ENCODE measurements at places on chromosomes 1 and 21. TPM values are rescaled to one million over a fixed set of nuclear protein-coding genes. Genes with fewer than 3 reads are reported as not detected.

Gene CELA2A
- not detected for total RNA-seq

DNA sequence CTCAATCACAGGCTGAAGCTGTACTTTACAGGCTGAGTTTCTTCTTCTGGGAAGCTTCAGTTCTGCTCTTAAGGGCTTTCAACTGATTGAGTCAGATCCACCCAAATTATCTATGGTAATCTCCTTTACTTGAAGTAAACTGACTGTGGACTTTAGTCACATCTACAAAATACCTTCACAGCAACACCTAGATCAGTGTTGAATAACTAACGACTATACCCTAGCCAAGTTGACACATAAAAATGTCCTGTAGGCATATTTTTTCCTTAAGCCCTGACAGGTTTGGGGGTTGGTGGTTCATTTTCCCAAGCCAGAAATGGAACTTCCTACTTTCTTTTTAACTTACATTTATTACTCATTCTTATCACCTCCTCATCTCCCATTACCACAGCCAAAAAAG, 42.9 kb upstream of the PRKACB start:
- DNase-seq: no peak

DNA sequence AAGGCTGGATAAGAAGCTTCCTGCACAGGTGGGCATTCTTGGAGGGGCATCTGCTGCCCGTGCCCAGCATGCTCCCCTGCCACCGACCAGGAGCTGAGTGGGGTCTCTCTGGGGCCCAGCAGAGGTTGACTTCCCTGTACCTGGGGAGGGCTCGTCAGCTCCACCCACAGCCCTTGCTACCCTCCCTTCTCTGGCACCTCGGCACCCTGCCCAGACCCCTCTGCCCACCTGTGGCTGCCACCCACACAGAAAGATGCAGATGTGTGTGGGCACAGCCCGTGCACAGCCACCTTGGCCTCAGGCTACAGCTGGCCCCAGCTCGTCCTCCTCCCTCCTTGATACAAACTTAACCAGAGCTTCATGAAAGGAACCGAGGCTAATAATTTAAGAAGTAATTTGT, 241.2 kb upstream of the VAMP3 start:
- no peak for DNase-seq

Gene NHLH1
- not detected for total RNA-seq

Gene GPR25
- total RNA-seq: 0.08 TPM

Gene PDC
- not detected for total RNA-seq

- no peak for DNase-seq
These were observed 5.2 kb upstream of the DMRTB1 start for GRCh38 chr1:53454019-53454418.

- DNase-seq: no peak
These were observed 805.8 kb upstream of the ADGRL2 start for GRCh38 chr1:80994934-80995333.

DNA sequence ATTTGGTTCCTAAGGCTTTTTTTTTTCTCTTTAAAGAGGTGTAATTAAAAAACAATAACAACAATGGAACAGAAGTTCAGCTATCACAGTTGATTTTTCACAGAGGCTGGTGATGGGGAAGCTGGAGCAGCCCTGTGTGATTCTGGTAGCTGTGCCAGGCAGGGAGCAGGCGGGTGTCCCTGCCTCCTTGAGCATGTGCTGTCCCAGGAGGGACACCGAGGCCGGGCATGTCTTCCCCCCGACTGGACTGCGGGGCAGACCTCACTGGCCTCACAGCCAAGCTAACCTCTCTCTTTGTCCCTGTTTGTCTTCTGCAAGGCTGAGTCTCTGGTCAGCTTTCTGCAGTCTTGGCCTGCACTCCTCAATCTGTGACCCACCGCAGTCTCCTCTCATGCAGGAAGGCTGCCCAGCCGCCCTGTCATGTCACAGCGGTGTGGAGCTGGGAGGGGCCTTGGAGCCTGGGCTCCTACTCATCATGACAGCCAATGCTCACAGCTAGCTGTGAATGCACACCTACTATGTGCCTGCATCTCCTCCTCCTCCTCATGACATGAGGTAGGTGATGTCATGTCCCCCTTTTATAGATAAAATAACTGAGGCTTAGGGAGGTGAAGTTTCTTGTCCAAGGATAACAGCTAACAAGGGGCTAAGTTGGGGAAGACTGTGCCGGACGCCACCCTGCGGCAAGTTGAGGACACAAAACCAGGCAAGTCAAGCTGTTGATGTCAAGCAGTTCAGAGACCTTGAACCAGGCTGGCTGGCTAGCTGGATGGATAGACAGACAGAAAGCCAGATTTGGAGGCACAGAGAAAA, 10.3 kb upstream of the ACTL8 start:
- DNase-seq: no peak

Gene AGBL4
- total RNA-seq: not detected

- DNase-seq: no peak
These were observed 64.0 kb downstream of the CHD5 start for GRCh38 chr1:6116137-6116536.

DNA sequence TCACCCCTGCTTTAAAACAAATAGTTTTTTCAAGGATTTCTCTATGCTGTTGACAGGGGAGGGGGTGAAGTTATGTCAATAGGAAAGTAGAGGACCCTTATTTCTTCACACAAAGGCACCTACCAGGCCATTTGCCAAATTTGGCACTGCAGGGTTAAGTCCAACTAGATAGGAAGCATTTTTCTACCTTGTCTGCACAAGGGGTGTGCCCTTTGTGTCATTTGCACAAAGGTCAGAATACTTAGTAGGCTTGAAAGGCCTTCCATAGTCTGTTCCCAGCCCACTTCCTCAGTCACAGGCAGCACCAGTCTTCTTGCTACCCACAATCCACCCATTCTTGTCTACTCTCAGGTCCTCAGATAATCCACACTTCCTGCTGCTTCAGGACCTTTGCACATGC, 7.0 kb downstream of the TACSTD2 start:
- DNase-seq: no peak

DNA sequence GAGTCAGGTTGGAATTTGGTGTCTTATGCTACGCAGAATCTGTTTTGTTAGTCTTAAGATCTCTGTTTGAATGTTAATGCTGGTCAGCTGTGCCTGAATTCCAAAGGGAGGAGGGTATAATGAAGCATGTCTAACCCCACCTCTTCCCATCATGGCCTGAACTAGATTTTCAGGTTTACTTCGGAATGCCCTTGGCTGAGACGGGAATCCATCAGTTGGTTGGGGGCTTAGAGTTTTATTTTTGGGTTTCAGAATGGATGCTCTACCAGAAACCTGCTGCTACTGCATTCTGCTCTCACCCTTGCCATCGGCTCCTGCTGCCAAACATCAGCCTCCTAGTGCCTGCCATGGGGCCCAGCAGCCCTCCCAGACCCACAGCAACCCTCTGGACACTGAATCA, 24.1 kb upstream of the ETV3 start:
- DNase-seq: no peak

- no peak for DNase-seq
These were observed 237.6 kb downstream of the MRPL39 start for GRCh38 chr21:25369524-25370300.

DNA sequence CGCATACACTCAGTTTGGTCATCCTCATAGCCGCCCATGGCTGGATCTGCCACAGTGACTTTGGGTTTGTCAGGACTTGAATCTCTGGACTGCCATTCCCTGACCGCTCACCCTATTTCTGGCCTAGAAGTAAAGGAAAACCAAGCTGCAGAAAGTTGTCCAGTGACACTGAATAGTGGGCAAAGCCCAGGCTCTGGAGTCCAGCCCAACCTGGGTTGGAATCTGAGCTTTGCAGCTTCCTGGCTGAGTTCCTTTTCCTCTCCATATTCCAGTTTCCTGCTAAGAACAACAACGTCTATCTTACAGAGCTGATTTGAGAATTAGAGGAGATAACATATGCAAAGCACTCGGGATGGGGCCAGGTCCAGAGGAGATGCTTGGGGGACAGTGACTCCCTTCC, 15.6 kb upstream of the EIF4G3 start:
- no peak for DNase-seq

Gene DCST1
- total RNA-seq: not detected

DNA sequence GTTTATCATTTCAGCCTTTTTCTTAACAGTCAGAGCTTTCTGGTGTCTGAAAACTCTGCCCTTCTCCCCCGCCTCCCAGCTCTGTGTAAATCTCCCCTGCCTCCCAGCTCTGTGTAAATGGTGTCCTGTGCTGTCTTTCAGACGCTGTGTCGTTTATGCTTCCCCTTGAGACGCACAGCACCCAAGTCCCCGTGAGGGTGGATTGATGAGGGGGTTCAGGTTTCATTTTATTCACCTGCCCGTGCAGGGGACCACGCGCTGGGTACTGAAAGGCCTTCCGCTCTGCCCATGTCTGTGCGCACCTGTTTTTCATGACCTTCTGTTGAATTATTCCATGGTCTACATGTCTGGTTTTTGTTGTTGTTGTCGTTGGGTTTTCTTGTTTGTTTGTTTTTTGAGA, 108.2 kb upstream of the COL6A1 start:
- DNase-seq: no peak

Gene OLIG2
- not detected for total RNA-seq

Gene CFAP45
- total RNA-seq: not detected

Gene CSMD2
- total RNA-seq: 0.08 TPM

Gene GSTM4
- total RNA-seq: 42.8 TPM

DNA sequence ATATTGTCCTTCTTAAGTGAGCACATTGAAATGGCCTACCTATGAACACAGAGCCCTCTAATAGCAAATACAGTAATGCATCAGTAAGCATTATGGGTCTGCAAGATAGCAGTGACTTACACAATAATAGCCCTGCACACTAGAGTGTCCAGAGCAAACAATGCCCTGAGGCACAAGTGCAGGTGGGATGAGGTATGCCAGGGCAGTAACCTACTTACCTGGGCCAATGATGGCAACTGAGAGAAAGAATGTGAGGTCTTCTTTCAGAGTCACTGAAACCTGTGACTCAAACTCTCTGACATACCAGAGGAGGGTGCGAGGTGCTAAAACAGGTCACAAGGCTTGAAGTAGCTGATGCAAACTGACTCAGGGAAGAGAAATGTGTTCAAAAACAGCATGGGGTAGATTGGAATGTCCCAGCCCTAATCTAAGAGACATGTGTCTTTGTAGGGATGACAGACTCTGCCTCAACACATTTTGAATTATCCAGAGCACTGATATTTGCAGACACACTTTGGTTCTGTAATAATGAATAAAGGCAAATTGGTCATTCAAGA, 168.5 kb upstream of the RUNX1 start:
- DNase-seq: no peak

- no peak for DNase-seq
These were observed 16.3 kb downstream of the ATG4C start for GRCh38 chr1:62800281-62800680.

Gene BEND5
- 0.93 TPM for total RNA-seq

Gene TBX15
- 1.9 TPM for total RNA-seq

- DNase-seq: no peak
These were observed 23.4 kb downstream of the CACNA1E start for GRCh38 chr1:181506563-181507353.

Gene RAVER2
- 1.4 TPM for total RNA-seq

- DNase-seq: no peak
These were observed 118.6 kb downstream of the AKT3 start for GRCh38 chr1:243731301-243731891.

Gene B3GALT5
- total RNA-seq: 0.05 TPM

Gene CA6
- total RNA-seq: not detected

- no peak for DNase-seq
These were observed 60.5 kb downstream of the GLIS1 start for GRCh38 chr1:53678507-53678906.

GRCh38 chr1:55820501-55820900, 605.3 kb upstream of the USP24 start:
- no peak for DNase-seq

Gene TIAM1
- 4.3 TPM for total RNA-seq

- DNase-seq: no peak
These were observed 237.9 kb upstream of the PBX1 start for GRCh38 chr1:164320790-164321731.

DNA sequence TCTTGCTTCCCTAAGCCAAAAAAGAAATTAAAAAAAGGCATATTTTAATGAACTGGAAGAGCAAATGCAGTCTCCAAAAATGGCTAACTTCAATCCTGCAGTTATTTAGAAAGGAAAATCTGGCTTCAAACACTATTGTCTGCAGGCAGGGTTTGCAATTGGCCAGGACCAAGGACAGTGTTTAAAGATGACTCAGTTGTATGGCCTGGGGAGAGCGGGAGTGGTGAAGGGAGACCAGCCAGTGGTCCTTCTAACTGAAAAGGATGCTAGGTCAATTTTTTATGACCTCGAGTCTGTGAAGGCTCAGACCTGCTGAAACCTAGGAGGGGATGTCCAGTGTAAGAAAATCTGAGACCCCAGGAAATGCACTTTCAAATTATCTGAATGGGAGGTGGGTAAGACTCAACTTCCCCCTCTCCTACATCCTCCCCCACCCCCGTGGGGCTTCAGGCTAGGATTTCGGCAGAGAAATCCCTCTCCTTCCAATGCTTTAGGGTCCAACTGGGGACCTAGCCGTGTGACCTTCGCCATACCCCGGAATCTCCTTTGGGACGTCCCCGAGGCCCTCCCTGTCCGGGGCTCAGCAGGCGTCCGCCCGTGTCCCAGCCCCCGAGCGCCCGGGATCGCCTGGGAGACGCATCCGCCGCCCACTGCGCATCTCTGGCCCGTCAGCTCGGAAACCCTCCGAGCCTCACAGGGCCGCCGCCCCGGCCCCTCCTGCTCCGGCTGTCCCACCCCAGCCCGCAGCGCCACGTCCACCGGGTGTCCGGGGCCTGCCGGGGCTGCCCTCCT, 602 bp upstream of the RIMKLA start:
- no peak for DNase-seq

GRCh38 chr1:215330426-215330825, 236.7 kb upstream of the KCTD3 start:
- DNase-seq: no peak

GRCh38 chr1:231519166-231519565, 9.3 kb upstream of the TSNAX start:
- no peak for DNase-seq

- DNase-seq: no peak
These were observed 130.7 kb downstream of the GIPC2 start for GRCh38 chr1:78176448-78176847.

Gene SLC30A2
- 0.05 TPM for total RNA-seq

DNA sequence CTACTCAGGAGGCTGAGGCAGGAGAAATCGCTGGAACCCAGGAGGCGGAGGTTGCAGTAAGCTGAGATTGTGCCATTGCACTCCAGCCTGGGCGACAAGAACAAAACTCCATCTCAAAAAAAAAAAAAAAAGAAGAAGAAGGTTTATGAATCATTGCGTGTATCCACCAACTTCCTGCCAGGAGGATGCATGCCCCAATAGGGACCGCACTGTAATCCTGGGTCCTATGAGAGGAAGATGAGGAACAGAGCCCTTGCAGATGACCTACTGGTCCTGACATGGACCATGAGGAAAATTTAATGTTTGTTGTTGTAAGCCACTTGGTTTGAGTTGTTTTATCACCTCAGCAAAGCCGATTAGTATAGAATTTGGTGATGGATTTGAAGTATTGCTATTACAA, 56.7 kb downstream of the PTGS2 start:
- DNase-seq: no peak
